ENCODE measurements at places on chromosomes 1 and 21.

DNA sequence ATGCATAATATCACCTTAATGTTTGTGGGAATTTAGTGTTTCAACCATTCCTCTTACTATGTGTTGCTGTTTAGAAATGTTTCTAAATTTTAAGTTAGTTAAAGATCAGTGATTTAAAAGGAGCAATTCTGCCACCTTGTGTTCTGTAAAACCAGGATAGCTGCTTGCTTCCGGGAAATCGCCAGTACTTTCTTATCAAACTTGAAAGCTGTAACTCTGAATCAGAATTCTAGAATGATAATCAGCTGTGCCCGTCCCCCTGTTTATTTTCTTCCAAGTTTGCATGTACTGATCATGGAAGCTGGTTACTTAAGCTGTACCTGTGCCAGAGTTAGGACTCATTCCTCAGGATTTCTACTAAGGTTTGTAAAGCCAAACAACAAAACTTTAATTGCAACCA is 656.4 kb downstream of the LTN1 start:
- H3K36me3 ChIP-seq, result no peaks in the 10 kb centered on the region
- no peaks in the 10 kb centered on the region for H3K4me1 ChIP-seq
- no peak for DNase-seq
- H3K4me3 ChIP-seq, result no peak overlapping the region
- no peak overlapping the region for H3K27ac ChIP-seq

GRCh38 chr1:29259802-29260441 is 23.6 kb downstream of the PTPRU start:
- peak; percentile 46 for DNase-seq
- no peak overlapping the region for H3K27ac ChIP-seq
- no peaks in the 10 kb centered on the region for H3K36me3 ChIP-seq
- no peak overlapping the region for H3K4me3 ChIP-seq
- peaks cover 14% of the 10 kb centered on the region for H3K4me1 ChIP-seq

DNA sequence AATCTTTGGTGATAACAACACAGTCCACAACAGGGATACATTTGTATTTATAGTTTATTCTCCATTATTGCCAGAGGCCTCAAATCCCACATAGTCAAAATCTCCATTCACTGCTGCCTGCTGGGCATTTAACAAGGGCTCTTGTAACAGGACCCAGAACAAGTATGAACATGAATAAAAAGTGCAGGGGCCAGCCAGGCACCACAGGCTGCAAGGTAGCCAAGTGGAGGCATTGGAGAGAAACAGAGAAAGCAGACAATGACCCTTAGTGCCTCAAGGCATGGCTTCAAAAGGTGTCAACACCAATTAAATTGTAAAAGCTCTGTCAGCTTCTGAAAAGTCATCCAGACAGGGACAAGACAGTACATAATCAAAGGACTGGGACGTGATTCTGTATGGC is 116.8 kb downstream of the ATP6V1G3 start:
- DNase-seq, result no peak
- no peak overlapping the region for H3K4me3 ChIP-seq
- no peaks in the 10 kb centered on the region for H3K36me3 ChIP-seq
- no peak overlapping the region for H3K27ac ChIP-seq
- no peaks in the 10 kb centered on the region for H3K4me1 ChIP-seq

GRCh38 chr1:204288021-204288588 is 71.6 kb downstream of the PLEKHA6 start:
- H3K27me3 ChIP-seq, result no peaks in the 10 kb centered on the region
- peaks cover 28% of the 10 kb centered on the region for H3K4me1 ChIP-seq
- no peaks in the 10 kb centered on the region for H3K36me3 ChIP-seq
- H3K4me3 ChIP-seq, result no peak overlapping the region
- no peak for DNase-seq
- H3K27ac ChIP-seq, result no peak overlapping the region

DNA sequence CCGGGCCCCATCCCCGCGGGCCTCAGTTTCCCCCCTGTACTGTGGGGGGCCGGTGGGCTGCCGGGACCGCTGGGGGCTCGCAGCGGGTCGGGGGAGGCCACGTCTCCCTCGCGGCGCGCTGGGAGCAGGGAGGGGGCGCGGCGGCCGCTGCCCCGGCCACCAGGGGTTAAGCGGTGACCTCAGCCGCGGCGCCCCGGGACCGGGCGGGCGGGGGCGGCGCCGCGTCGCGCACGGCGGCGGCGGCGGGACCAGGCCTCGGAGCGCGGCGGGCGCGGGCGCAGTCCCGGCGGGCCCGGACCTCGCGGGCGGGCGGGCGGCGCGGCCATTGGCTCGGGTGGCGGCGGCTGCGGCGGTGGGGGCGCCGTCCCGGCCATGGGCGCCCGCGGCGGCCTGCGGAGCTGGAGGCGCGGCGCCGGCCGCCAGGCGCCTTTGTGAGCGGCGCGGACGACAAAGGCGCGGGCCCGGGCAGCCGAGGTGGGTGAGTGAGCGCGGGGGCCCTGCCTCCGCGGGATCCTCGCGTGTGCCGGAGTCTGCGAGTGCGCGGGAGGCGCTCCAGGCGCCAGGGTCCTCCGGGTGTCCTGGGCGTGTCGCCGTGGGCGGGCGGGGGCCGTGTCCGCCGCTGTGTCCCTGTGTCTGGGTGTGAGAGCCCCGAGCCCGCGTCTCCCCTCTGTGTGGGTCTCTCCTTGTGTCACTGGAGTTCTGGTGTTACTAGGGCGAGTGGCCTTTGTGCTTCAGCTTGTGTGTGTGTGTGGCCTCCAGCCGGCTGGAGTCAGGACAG is at the start of gene ARHGEF10L:
TSS of gene ARHGEF10L (plus strand) at position 222 of the 778 bp plus-strand sequence. CDS start 40,898 bp downstream, outside the sequence.
- no peaks in the 10 kb centered on the region for H3K36me3 ChIP-seq
- no peak within 1 kb of the TSS for H3K4me3 ChIP-seq
- H3K27ac ChIP-seq, result no peak within 1 kb of the TSS

- H3K27ac ChIP-seq, result no peak overlapping the region
- no peaks in the 10 kb centered on the region for H3K4me1 ChIP-seq
- H3K4me3 ChIP-seq, result no peak overlapping the region
- H3K27me3 ChIP-seq, result peaks cover under 1% of the 10 kb centered on the region
Measured at GRCh38 chr1:199932462-199932861, 95.0 kb upstream of the NR5A2 start.

GRCh38 chr1:49854741-49855140 is 169.0 kb downstream of the AGBL4 start:
- no peak overlapping the region for H3K4me3 ChIP-seq
- no peaks in the 10 kb centered on the region for H3K36me3 ChIP-seq
- no peaks in the 10 kb centered on the region for H3K27me3 ChIP-seq
- H3K4me1 ChIP-seq, result no peaks in the 10 kb centered on the region
- DNase-seq, result no peak

DNA sequence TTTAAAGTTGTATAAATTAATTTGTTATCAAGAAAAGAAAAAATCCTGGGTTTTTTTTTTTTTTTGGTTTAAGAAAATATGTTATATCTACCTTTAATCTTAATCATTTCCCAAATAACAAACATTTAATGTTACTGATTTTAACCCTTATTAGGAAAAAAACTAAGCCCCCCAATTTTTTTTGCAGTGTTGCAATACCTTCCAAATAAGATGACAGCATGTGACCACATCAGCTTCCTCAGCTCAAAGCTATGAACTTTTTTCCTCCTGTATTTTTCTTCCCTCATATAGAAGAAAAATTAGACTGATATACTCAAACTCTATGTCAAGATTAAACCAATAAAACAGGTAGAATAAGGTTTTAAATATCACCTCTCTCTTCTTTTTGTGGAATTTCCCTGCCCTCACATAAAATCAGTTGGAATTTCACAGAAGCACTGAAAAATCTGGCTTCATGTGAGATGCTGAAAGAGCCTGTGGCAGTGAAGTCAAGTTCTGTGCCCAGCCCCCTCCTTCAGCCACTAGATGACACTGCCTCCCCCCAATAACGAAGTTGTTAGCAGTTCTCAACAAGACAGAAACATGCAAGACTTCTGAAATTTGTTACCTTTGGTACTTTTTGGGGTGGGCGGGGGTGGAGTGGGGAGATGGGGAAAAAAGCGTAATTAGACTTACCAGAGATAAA is 9.6 kb upstream of the SMYD2 start:
- H3K4me1 ChIP-seq, result no peaks in the 10 kb centered on the region
- no peak overlapping the region for H3K4me3 ChIP-seq
- no peak for DNase-seq
- no peak overlapping the region for H3K27ac ChIP-seq
- peaks cover 25% of the 10 kb centered on the region for H3K27me3 ChIP-seq

DNA sequence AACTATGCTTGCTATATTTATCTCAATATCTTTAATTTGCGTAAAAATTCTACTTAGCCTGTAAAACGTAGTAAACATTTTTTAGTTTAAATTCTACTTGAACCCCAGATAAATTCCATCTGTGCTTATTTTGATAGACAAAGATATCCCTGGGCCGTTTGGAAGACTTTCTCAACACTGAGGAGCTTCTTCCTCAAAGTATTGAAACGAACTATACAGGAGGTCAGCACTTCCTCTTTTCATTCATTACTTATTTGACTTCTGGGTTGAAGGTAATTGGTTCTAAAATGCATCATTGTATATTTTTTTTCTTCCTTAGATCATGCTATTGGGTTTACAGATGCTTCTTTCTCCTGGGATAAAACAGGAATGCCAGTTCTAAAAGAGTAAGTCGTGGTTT is 74.7 kb downstream of the HSPA13 start:
- no peaks in the 10 kb centered on the region for H3K27me3 ChIP-seq
- no peak for DNase-seq
- no peak overlapping the region for H3K4me3 ChIP-seq
- H3K4me1 ChIP-seq, result no peaks in the 10 kb centered on the region

DNA sequence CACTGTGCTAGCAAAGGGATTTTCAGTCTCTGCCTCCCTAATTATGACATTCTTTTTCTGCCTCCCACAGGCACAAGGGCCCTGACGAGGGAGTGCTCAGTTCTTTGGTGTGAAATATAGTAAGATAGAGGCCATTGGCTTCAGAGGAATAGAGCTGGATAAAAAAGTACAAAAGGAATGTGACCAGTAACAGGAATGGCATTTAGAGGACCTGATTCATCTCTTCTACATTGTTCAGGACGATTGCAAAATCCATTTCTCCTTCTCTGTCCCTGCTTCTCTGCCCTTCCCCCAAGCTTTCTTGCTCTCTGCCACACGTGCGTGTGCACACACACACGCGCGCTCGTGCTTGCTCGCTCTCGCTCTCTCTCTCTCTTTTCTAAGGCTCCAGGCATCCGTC is 668.2 kb downstream of the KIF26B start:
- no peak overlapping the region for H3K27ac ChIP-seq
- no peaks in the 10 kb centered on the region for H3K36me3 ChIP-seq
- no peaks in the 10 kb centered on the region for H3K4me1 ChIP-seq
- no peaks in the 10 kb centered on the region for H3K27me3 ChIP-seq
- H3K4me3 ChIP-seq, result no peak overlapping the region

GRCh38 chr21:24976238-24976637 is 631.0 kb downstream of the MRPL39 start:
- no peaks in the 10 kb centered on the region for H3K27me3 ChIP-seq
- no peaks in the 10 kb centered on the region for H3K4me1 ChIP-seq
- no peak overlapping the region for H3K27ac ChIP-seq
- DNase-seq, result no peak

DNA sequence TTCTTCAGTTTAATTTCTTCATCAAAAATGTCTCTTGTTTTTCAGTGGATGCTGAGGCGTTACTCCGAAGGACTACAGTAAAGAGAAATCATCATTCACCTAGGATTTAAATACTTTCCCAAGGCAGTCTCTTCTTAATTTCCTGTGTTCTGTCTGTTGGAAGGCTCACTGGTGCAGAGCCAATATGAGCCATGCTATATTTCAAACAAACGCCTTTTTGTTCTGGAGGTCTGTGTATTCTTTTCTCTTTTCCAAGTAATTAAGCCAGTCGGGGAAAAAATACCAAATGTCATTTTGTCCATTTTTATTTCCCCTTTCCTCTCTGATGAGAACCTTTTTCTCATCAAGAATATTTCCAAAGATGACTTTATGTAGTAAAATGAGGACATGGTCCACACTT is 206.5 kb downstream of the RWDD3 start:
- no peaks in the 10 kb centered on the region for H3K36me3 ChIP-seq
- H3K4me3 ChIP-seq, result no peak overlapping the region
- no peaks in the 10 kb centered on the region for H3K4me1 ChIP-seq
- no peak for DNase-seq
- H3K27me3 ChIP-seq, result no peaks in the 10 kb centered on the region
- H3K27ac ChIP-seq, result no peak overlapping the region

GRCh38 chr1:226674892-226675714 is 64.0 kb downstream of the ITPKB start:
- peaks cover 90% of the 10 kb centered on the region for H3K4me1 ChIP-seq
- H3K36me3 ChIP-seq, result peaks cover 11% of the 10 kb centered on the region
- peak; percentile 75 for DNase-seq
- H3K4me3 ChIP-seq, result peak overlapping the region; percentile 36
- peak overlapping the region; percentile 94 for H3K27ac ChIP-seq

Measured in natural killer cell (primary cell).